Dorsolateral prefrontal cortex (tissue), 122 donors: ENCODE measurements at places on chromosomes 13 and 19.

- no peak for DNase-seq
Observed at GRCh38 chr13:76216729-76217128, 580.6 kb downstream of the LMO7 start.

- no peak for DNase-seq
Observed at GRCh38 chr13:93420887-93421286, 194.3 kb downstream of the GPC6 start.

DNA sequence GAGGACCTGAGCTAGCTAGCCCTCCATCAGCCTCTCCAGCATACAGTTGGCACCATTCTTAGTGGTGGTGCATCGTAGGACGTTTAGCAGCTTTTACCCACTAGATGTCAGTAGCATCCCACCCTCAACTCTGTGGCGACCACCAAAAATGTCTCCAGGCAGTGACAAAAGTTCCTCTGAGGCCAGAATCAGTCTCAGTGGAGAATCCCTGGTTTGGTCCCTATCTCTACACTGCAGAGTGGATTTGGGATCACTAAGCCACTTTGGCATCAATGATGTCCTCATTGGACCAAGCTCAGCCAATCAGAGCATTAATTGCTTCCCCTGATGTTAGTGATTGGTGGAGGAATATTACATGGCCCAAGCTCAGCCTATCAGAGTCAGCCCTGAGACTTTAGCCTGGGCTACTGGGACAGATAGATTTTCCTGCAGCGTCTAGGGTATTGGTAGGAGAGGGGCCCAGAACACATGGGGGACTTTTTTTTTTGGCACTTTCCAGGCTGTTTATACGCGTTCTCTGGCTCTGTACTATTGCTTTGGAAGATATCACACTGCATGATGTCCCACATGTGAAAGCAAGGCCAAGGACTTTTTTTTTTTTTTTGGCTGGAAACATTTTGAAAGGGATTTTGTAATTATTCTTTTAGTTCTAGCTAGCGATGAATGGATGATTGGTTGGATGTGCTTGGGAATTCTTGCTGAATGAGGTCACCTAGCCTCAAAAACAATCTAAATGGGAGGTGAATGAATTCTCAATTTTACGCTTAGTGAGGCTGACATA lies 7.0 kb downstream of the TMEM221 start:
- DNase-seq: no peak

- DNase-seq: peak; percentile 62
Observed at GRCh38 chr19:43820098-43820883, 6.8 kb upstream of the ZNF283 start.

- no peak for DNase-seq
Observed at GRCh38 chr13:26934096-26934495, 173.5 kb upstream of the GPR12 start.

GRCh38 chr19:13396250-13397080 lies 109.8 kb downstream of the CACNA1A start:
- DNase-seq: peak; percentile 68

- DNase-seq: no peak
Observed at GRCh38 chr13:37138169-37138568, 32.7 kb upstream of the CSNK1A1L start.

GRCh38 chr13:36445278-36445677 lies 13.0 kb downstream of the CCNA1 start:
- no peak for DNase-seq

- DNase-seq: no peak
Observed at GRCh38 chr13:110684388-110685056, 21.4 kb downstream of the CARS2 start.

DNA sequence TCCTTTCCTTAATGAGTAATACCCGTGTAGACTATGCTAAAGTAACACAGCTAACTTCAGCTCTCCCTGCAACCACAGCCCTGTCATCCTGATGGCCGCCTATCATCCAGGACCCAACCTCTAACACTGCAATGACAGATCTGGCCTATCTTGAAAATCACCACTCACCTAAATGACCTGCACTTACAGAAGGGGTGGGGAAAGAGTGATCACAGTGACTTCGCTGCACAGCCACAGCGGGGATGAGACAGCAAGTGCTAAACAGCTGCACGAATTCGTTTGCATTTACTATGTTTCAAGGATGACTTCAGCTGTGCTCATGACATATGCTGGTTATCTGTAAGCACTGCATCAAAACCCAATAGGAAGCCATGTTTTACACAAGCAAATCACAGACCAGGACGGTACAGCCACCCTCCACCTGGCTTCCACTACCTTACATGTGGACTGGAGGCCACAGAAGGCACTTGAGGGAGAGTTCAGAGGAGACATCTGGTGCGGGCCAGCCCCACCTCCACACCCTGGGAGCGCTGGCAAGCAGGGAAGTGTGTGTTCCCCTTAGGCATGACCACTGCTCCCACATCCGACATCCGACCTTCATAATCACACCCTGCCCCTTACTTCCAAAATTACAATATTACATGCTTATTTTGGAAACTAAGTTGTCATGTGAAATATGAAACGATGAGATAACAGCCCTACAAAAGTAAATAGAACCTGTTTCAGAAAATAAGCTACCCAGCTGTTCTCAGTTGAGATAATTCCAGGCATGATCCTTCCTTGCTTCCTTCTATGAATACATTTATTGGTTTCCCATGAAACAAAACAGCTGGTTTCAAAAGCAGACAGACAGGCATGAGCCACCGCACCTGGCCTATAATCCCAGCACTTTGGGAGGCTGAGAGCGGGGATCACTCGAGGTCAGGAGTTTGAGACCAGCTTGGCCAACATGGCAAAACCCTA lies 95.7 kb downstream of the STK24 start:
- no peak for DNase-seq

GRCh38 chr19:5628919-5629481 lies 6.1 kb downstream of the SAFB start:
- DNase-seq: no peak

- no peak for DNase-seq
Observed at GRCh38 chr13:19182536-19182935, 912 bp upstream of the TUBA3C start.
